Panc1 (cell line): ENCODE measurements at places on chromosomes 5 and 9. TPM values are rescaled to one million over a fixed set of nuclear protein-coding genes. Genes with fewer than 3 reads are reported as not detected.

DNA sequence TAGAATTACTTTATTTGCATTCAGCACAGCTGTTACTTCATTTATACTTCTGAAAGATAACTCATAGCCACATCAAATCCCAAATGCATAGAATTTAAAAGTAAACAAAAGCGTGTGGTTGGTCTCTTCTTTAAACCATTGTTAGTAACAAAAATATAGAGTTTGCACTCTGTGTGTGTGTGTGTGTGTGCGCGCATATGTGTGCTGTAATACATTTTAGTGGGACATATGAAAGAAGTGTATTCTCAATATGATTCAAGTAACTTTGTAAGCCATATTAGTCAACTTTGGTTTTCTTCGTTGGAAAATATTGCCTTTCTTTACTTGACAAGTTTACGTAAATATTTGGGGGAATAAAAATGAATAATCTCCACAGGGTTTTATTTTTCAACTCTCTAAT, 106.1 kb upstream of the PRRC1 start:
- H3K27ac ChIP-seq, result no peak overlapping the region
- no peaks in the 10 kb centered on the region for H3K27me3 ChIP-seq

DNA sequence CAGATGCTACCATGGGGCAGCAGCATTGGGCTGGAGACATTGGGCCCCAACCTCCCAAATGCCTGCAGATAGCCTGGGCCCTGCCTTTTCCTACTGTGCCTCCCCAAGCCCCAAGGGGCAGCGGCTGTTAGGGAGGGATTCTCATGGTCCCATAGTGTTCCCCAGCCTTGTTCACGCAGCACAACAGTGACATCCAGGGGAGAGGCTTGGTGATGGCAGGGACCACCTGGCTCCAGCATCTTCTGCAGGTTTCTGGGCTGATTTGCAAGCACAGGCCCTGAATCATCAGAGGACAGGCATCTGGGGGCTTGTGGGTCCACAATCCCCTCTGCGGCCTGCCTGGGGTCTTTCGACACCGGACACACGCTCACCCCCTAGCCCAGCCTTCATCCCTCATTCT, 354.6 kb downstream of the SLIT3 start:
- H3K27me3 ChIP-seq, result no peaks in the 10 kb centered on the region
- H3K36me3 ChIP-seq, result no peaks in the 10 kb centered on the region
- H3K4me3 ChIP-seq, result no peak overlapping the region
- no peaks in the 10 kb centered on the region for H3K4me1 ChIP-seq

DNA sequence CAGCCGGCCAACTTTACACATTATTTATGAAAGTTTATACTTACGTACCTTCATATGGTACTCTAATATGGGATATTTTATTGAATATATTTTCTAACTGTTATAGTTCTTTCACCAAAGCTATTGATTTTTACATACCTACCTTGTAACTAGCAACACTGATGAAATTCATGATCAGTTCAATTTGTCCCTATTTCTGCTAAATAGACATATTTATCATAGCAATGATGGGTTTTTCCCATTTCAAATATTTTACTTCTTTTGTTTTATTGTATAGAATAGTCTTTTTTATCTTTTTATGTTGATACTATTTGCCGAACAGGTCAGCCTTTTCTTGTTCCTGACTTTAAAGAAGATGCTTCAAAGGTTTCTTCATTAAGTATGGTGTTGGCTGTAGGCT, 59.0 kb upstream of the CTNND2 start:
- H3K4me1 ChIP-seq, result no peaks in the 10 kb centered on the region
- no peaks in the 10 kb centered on the region; the same call in 1 of the 2 replicates for H3K27me3 ChIP-seq
- no peak overlapping the region for H3K4me3 ChIP-seq
- H3K36me3 ChIP-seq, result no peaks in the 10 kb centered on the region
- H3K27ac ChIP-seq, result no peak overlapping the region

DNA sequence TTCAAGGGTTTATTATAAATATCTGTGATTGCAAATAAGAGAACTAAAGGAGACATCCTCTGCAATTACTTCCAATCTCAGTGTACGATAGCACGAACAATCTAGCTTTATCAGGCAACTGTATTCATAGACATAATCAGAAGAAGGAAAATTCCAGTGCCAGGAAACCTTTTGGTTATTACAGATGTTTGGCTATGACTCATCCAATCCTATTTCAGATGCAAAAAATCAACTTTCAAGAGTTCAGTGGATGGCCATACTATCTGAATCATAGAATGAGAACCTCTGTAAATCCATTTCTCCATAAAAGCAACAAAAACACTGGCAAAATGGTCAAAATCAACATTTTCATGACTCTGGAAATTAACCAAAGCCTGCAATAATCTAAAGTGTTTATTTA, 37.9 kb downstream of the GAS1 start:
- no peak for DNase-seq
- no peaks in the 10 kb centered on the region for H3K4me1 ChIP-seq
- H3K36me3 ChIP-seq, result no peaks in the 10 kb centered on the region
- no peak overlapping the region for H3K27ac ChIP-seq

- H3K4me3 ChIP-seq, result no peak overlapping the region
- DNase-seq, result no peak
- no peaks in the 10 kb centered on the region for H3K36me3 ChIP-seq
- no peaks in the 10 kb centered on the region for H3K4me1 ChIP-seq
- H3K27ac ChIP-seq, result no peak overlapping the region
- no peaks in the 10 kb centered on the region for H3K27me3 ChIP-seq
These were observed 21.4 kb upstream of the HAPLN1 start for GRCh38 chr5:83742089-83742488.

DNA sequence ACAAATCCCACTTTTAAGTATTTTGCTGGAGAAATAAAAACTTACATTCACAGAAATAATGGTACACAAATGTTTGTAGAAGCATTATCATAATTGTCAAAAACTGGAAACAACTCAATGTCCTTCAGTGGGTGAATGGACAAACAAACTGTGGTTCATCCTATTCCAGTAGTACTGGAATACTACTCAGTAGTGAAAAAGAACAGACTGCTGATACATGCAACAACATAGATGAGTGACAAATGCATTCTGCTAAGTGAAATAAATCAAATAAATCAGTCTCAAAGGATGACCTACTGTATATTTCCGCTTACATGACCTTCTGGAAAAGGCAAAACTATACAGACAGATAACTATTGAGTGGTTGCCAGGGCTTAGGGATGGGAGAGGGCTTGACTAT, 114.1 kb downstream of the ANKRD55 start:
- no peak overlapping the region for H3K4me3 ChIP-seq
- no peak for DNase-seq
- no peaks in the 10 kb centered on the region for H3K36me3 ChIP-seq

DNA sequence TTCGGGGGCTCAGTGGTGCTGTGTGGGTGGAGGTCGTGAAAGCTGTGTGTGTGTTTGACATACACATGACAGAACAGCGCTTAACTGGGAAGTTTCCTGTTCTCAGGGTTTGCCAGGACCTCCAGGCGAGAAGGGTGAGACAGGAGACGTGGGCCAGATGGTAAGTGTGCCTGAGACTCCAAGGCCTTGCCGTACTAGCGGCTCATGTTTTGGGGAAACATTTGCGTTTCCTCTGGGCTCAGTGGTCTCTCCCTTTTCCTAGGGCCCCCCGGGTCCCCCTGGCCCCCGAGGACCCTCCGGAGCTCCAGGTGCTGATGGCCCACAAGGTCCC, 68.3 kb upstream of the FCN2 start:
- H3K4me3 ChIP-seq, result no peak overlapping the region
- no peaks in the 10 kb centered on the region for H3K27me3 ChIP-seq
- no peaks in the 10 kb centered on the region for H3K36me3 ChIP-seq
- H3K27ac ChIP-seq, result no peak overlapping the region

GRCh38 chr5:98742396-98743073, 30.9 kb upstream of the RGMB start:
- H3K36me3 ChIP-seq, result no peaks in the 10 kb centered on the region
- H3K27me3 ChIP-seq, result no peaks in the 10 kb centered on the region
- no peak for DNase-seq
- no peak overlapping the region for H3K4me3 ChIP-seq
- no peaks in the 10 kb centered on the region for H3K4me1 ChIP-seq

FAM151B gene
- 2.8 TPM for total RNA-seq

CA9 gene
- total RNA-seq, result 0.31 TPM

GNAQ gene
- total RNA-seq, result 34.5 TPM

GOLGA2 gene
- 69.6 TPM for total RNA-seq

SPATA31E1 gene
- not detected for total RNA-seq
